Right atrium auricular region (tissue), 2 donors: ENCODE measurements at places on chromosomes 3 and 15. TPM values are rescaled to one million over a fixed set of nuclear protein-coding genes. Genes with fewer than 3 reads are reported as not detected.

DNA sequence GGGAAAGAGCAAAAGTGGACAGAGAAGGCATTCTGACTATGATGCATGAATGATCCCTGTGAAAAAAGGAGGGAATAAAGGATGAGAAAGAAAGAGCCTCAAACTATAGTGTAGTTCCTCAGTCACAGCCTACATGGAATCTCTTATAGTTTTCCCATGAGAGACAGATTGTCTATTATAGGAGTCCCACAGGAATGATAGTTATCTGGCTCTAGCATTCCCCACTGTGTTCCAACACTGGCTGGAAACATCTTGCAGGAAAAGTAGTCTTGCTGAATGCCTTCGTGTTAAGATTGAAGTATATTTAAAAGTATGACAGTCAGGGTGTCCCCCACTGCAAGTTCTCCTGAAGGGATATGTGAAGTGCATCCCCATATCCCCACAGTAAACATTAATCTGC is 641.5 kb upstream of the NECTIN3 start:
- H3K4me3 ChIP-seq: no peak overlapping the region
- H3K27me3 ChIP-seq: no peaks in the 10 kb centered on the region
- no peaks in the 10 kb centered on the region for H3K36me3 ChIP-seq
- no peaks in the 10 kb centered on the region for H3K4me1 ChIP-seq

Gene MBD4
- total RNA-seq: 17.8 TPM

GRCh38 chr15:78061963-78062427 is 15.5 kb downstream of the TBC1D2B start:
- H3K36me3 ChIP-seq: no peaks in the 10 kb centered on the region
- H3K4me1 ChIP-seq: peaks cover 79% of the 10 kb centered on the region
- H3K4me3 ChIP-seq: no peak overlapping the region

GRCh38 chr3:55782807-55783206 is 295.7 kb upstream of the WNT5A start:
- H3K36me3 ChIP-seq: no peaks in the 10 kb centered on the region
- no peak overlapping the region for H3K4me3 ChIP-seq
- DNase-seq: no peak
- H3K27me3 ChIP-seq: no peaks in the 10 kb centered on the region
- no peak overlapping the region for H3K27ac ChIP-seq

Gene C3orf20
- not detected for total RNA-seq

DNA sequence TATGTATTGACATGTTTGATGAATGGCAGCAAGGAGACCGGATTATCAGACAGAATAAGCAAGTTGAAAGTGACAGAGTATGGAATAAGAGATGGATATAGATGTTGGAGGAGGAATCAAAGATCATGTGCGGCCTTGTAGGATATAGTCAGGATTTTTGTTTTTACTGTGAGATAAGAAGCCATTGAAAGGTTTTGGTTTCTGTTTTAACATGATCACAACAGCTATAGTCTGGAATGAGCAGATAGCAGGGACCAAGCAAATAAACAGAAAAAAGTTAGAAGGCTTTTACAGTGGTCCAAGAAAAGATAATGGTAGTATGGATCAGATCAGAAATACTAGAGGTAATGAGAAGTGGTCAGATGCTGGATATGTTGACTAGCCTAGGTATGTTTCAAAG is 52.6 kb downstream of the SLC12A6 start:
- H3K27ac ChIP-seq: no peak overlapping the region
- no peaks in the 10 kb centered on the region for H3K4me1 ChIP-seq
- no peak for DNase-seq
- no peaks in the 10 kb centered on the region for H3K36me3 ChIP-seq
- H3K27me3 ChIP-seq: no peaks in the 10 kb centered on the region

DNA sequence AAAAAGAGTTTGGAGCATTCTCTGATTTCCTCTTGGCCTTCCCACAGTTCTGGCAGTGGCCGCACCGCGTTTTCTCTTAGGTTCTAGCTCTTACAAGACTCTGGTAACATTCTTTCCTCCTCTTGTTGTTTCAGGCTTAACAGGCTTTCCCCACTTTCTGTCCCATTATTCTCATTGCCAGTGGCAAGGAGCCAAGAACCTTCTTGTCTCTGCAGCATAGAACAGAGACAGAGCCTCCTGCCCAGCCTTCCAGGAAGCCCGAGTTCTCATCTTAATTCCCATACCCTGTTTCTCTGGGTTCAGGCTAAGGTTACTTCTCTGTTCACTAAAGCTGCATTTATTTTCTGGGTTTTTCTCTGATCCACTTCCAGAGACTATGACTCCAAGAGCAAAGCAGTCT is 61.1 kb downstream of the DUT start:
- H3K27ac ChIP-seq: peak overlapping the region; percentile 68
- H3K27me3 ChIP-seq: no peaks in the 10 kb centered on the region
- H3K36me3 ChIP-seq: no peaks in the 10 kb centered on the region
- H3K4me3 ChIP-seq: no peak overlapping the region

DNA sequence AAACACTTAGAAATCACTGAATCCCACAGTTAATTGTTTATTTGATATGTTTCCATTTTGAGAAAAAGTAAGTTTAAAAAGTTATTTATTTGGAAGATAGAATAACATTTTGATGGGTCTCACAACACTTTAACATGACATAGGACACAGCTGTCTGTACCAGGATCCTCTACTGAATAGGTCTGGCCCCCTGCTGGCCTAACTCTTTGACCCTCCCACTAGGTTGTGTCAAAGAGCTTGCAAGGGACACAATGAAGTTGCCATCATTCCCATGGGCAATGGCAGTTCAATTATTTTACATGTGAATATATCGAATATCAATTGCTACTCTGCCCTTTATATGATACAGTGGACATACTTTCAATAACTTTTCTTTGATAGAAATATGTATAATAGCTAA is 138.9 kb downstream of the EPHA3 start:
- no peak for DNase-seq
- no peaks in the 10 kb centered on the region for H3K27me3 ChIP-seq
- H3K27ac ChIP-seq: no peak overlapping the region
- H3K4me1 ChIP-seq: no peaks in the 10 kb centered on the region
- H3K4me3 ChIP-seq: no peak overlapping the region

Gene AMOTL2
- total RNA-seq: 62.3 TPM

Gene SMCO1
- 42.3 TPM for total RNA-seq

Gene IL17RE
- 2.6 TPM for total RNA-seq

- H3K36me3 ChIP-seq: no peaks in the 10 kb centered on the region
- no peaks in the 10 kb centered on the region for H3K4me1 ChIP-seq
- no peak overlapping the region for H3K27ac ChIP-seq
- H3K27me3 ChIP-seq: no peaks in the 10 kb centered on the region
- H3K4me3 ChIP-seq: no peak overlapping the region
Observed at GRCh38 chr3:82354228-82354627, 592.8 kb upstream of the GBE1 start.
